Thyroid gland (tissue), 4 donors: ENCODE measurements at places on chromosomes 2 and 18. TPM values are rescaled to one million over a fixed set of nuclear protein-coding genes. Genes with fewer than 3 reads are reported as not detected.

GRCh38 chr2:12513339-12513738 lies 203.4 kb upstream of the TRIB2 start:
- H3K36me3 ChIP-seq: no peaks in the 10 kb centered on the region
- H3K27me3 ChIP-seq: no peaks in the 10 kb centered on the region
- no peak for DNase-seq
- no peaks in the 10 kb centered on the region for H3K4me1 ChIP-seq
- no peak overlapping the region for H3K4me3 ChIP-seq

DNA sequence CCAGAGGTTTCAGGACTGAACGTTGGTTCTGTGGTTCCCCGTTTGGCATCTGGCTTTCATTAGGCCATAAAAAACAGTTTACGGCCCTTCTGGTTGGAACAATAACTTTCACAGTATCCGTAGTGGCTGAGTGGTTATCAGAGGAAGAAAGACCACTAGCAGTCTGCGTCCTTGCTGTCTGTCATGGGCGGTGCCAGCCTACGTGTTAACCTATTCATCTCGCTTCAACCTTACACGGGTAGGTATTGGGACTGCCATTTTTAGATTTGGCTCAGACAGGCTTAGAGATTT lies 42.6 kb upstream of the ROCK2 start:
- no peak for DNase-seq
- peaks cover 15% of the 10 kb centered on the region for H3K4me1 ChIP-seq
- H3K27ac ChIP-seq: no peak overlapping the region
- no peaks in the 10 kb centered on the region for H3K27me3 ChIP-seq
- H3K36me3 ChIP-seq: no peaks in the 10 kb centered on the region

- H3K27ac ChIP-seq: peak overlapping the region; percentile 5
- DNase-seq: no peak
- H3K27me3 ChIP-seq: no peaks in the 10 kb centered on the region
Measured at GRCh38 chr2:48415836-48416515, 114.0 kb upstream of the STON1 start.

Gene GPR17
- not detected for total RNA-seq

Gene ESCO1
- total RNA-seq: 38.3 TPM

Gene SLC9A4
- not detected for total RNA-seq
